Stimulated activated CD8-positive, alpha-beta memory T cell treated with anti-CD3 and anti-CD28 coated beads, Interleukin-7, amount 100 ng/mL, for 1 hour (primary cell): ENCODE measurements at places on chromosomes 2 and 18.

- DNase-seq = no peak
Measured at GRCh38 chr2:99619151-99619550, 129.3 kb upstream of the REV1 start.

- no peak for DNase-seq
Measured at GRCh38 chr2:148519013-148519412, 125.5 kb upstream of the EPC2 start.

GRCh38 chr2:208451061-208451460 lies 44.5 kb downstream of the PTH2R start:
- no peak for DNase-seq

GRCh38 chr2:202122163-202122540 lies 49.1 kb downstream of the KIAA2012 start:
- no peak for DNase-seq

DNA sequence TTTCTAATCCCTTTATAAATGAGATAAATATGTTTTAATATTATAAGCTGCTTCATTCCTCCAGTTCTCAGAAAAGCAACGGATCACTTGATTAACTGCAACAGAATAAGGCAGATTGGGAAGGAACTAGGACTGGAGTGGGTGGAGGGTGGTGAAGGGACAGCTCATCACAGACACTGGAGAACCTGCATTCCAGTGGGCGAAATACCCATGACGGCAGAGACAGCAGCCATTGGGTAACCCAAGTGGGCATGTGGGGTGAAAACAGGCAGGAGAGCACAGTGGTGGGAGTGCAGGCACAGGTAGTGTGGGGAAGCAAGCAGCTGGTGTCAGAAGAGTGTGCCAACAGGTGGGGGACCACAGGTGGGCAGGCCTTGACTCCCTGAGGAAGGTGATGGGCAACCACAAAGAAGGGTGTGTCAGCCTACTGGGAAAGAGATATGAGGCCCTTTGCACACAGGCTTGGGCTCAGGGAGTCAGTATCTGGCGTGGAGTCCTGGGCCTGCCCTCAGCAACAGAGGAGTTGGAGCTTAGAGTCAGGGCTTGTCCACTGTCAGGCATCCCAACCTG lies 27.2 kb downstream of the DPYSL5 start:
- DNase-seq = no peak

GRCh38 chr2:239061121-239061666 lies 213.3 kb downstream of the TWIST2 start:
- DNase-seq = no peak

GRCh38 chr2:24307961-24308360 lies 52.4 kb downstream of the ITSN2 start:
- DNase-seq = no peak

DNA sequence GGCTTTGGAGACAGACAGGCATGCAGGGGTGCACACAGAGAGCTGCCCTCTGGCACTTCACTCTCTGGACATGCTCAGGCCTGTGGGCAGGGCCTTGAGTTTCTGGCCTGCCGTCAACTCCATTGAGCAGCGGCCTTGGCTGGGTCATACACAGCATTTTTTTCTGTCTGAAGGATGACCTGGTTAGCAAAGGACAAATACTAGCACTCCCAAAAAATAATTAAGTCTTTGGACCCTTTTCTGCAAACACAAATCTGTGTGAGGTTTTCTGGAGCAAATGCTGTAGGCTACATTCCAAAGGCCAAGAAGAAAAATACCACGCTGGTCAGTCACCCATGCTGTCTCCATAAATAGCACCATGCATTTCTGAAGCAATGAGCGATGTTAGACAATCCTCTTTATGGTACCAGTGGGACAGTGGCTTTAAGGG lies 124.7 kb upstream of the CTAGE1 start:
- DNase-seq = no peak

GRCh38 chr2:241773511-241774418 lies 2.9 kb upstream of the GAL3ST2 start:
- DNase-seq = no peak

DNA sequence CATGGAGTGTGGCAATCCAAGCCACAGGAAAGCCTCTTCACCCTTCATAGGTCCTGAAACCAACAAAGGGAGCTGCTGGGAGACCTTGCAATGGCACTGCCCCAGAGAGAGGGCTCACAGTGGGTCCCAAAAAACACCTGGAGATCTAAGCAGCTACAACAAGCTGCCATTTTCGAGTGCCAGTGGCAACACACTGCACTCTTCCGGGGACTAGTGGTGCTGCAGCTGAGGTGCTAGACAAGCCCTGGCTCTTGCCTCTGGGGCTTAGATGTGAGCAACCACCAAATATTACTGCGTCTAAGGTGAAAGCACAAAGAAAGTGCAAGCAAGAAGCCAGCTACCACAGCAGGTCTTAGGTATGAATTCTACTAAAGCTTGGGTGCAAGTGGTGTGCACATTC lies 192.9 kb downstream of the NOL4 start:
- DNase-seq = no peak

DNA sequence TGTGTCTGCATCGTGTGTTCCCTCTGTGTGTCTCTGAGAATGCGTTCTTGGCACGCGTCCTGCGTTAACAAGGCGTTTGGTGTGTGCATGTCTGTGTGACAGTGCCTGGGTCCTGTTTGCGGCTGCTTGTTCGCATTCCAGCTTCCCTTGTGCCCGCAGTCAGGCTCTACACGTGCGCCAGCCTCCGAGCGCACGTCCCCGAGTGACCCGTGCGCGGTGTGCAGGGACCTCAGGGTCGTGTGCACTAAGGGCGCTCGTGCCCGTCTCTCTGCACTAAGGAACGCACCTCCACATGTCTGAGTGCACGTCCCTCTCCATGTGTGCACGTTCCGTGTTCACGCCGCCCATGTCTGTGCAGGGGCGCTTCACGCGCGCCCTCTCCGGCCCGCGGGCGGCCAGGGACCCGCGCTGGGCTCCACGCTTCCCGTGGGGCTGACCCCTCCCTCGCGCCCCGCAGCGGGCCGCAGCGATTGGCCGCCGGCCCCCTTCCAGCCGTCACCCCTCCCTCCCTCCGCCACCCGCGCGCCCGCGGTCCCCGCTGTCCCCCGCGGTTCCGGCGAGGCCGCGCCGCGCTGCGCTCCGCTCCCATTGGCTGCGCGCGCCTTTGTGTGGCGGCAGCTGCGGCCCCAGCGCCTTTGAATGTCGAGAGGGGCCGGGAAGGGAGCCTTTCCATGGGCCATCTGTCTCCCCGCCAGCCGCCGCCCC lies 229.4 kb downstream of the HAUS1 start:
- no peak for DNase-seq

- peak; percentile 13 for DNase-seq
Measured at GRCh38 chr2:172674034-172674967, 61.3 kb upstream of the RAPGEF4 start.

DNA sequence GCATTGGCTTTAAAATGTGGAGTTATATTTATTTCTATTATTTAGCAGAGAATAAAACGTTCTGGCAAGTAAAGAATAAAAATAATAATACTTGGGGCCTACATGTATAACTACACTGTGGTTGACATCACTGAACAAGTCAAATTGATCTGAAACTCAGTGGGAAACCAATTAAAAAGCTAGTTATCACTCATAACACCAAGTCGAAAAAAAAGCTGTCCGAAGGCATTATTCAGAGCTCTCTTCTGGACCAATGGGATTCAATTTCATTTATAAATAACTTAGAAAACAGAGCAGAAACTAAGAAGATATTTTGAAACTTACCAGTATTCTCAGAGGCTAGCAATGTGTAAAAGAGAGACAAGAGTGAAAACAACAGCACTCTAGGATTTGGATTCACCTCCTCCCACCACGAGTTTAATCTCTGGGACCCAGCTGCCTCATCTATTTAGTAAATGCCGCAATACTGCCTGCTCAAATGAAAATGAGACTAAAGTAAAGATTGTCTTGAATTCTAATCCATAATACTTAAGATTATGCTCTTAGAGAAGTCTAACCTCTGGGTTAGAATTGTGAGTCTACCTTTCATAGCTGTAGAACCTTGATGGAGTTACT lies 128.4 kb downstream of the NBAS start:
- DNase-seq = no peak

DNA sequence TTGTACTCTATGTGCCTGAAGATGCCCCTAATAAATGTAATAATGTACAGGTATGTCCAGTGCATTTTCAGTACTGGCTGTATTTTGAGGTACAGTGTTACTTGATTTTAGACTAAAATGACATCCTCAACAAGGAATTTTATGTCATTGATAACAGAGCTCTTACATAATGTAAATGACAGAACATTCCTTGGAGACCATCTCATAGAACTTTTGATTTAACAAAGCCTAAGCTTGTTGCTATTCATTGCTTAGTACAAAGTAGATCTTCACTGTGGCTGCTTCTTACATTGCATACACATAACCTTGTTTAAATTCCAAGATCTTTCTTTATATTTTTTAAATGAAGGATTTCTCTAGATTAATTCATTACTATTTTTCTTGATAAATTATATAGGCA lies 24.1 kb downstream of the DYNC1I2 start:
- no peak for DNase-seq

DNA sequence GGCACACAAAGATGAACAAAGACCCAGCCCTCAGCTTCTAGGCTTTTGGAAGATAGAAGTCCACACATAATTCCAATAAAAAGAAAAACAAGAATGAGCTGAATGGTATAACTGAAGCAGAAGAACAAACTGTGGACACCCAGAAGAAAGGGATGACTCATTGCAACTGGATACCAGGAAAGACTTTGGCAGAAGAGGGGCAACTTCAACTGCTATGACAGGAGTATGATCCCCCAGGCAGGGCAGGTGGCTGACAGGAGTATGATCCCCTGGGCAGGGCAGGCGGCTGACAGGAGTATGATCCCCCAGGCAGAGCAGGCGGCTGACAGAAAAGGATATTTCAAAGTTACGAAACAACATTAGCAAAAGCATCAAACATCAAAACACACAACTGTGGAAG lies 21.6 kb downstream of the PID1 start:
- DNase-seq = no peak

DNA sequence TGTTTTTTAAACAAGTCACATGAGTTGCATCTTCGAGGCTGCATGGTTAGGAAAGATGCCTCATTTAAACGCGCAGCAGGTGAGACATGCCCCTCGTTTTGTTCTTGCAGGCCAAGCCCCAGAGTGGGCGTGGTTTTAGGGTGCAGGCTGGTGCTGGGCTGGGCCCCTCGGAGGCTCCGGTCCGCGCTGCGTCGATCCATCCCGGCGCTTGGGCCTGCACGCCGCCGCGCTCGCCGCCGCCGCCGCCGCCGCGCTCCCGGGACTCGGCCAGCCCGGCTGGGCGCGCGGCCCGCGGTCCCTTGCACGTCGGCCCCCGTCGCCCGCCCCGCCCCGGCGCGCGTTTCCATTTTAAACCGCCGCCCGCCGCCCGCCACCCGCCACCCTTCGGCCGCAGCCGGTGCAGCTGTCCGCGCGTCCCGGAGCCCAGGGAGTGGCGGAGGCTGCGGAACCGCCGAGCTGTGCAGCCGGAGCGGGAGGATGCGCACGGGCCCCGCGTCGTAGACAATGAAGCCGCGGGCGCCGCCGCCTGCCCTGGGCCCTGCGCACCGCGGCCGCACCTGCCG lies 175.5 kb downstream of the AGAP1 start:
- no peak for DNase-seq

GRCh38 chr2:204432196-204432595 lies 113.1 kb upstream of the PARD3B start:
- no peak for DNase-seq

GRCh38 chr2:59204040-59204439 lies 962.9 kb upstream of the FANCL start:
- no peak for DNase-seq

- DNase-seq = no peak
Measured at GRCh38 chr2:229802785-229803184, 88.4 kb upstream of the DNER start.

DNA sequence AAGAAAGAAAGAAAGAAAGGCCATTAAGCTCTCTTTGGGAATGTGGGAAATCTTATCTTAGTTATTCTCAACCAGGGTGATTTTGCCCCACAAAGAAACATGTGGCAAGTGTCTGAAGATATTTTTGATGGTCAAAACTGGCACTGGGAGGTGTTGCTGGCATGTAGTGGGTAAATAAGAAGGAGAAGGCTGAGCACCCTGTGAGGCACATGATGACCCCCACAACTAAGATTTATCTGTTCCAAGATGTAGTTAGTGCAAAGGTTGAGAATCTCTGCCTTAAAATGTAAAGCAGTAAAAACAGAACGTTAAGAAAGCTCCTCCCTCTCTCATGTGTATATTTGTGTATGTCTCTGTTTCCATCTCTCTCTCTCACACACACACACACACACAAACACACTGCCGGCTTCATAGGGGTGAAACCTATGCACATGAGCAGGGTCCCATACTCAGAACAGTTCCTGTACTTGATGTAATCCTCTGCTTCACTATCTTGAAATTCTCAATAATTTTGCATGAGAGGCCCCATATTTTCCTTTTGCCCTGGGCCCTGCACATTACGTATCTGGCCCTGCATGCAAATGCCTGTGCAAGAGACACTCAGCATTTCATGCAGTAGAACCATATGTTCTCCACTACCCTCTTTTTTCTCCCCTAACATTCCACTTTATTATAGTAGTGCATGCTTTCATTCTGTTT lies 94.3 kb downstream of the MREG start:
- no peak for DNase-seq

GRCh38 chr2:16643099-16643498 lies 22.5 kb downstream of the CYRIA start:
- no peak for DNase-seq
